ENCODE measurements at places on chromosomes 3 and 15. TPM values are rescaled to one million over a fixed set of nuclear protein-coding genes. Genes with fewer than 3 reads are reported as not detected.

GRCh38 chr3:183491109-183491922 lies 62.9 kb upstream of the MCF2L2 start:
- DNase-seq: no peak
- H3K27ac ChIP-seq: no peak overlapping the region
- H3K4me1 ChIP-seq: no peaks in the 10 kb centered on the region
- H3K4me3 ChIP-seq: no peak overlapping the region
- no peaks in the 10 kb centered on the region for H3K36me3 ChIP-seq

DNA sequence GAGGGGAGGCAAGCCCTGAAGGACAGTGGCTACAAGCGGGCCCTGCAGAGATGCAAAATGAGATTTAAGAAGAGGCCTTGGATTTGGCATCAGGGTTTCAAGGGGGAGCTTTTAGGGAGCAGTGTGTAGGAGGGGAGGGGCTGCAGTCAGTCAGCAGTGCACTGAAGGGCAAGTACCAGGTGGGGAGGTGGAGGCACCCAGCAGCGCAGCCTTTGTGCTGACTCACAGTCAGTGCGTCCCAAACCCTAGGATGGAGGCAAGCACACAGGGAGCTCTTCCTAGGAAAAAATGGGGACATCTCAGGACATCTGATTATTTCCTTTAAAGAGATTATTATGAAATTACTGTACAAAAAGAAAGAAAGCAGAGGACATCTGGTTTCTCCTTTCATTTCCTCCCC lies 80.0 kb downstream of the AAGAB start:
- DNase-seq: no peak
- H3K36me3 ChIP-seq: no peaks in the 10 kb centered on the region

- peaks cover 12% of the 10 kb centered on the region for H3K4me1 ChIP-seq
- no peak overlapping the region for H3K4me3 ChIP-seq
Measured at GRCh38 chr3:159916052-159916451, 72.6 kb upstream of the IL12A start.

DNA sequence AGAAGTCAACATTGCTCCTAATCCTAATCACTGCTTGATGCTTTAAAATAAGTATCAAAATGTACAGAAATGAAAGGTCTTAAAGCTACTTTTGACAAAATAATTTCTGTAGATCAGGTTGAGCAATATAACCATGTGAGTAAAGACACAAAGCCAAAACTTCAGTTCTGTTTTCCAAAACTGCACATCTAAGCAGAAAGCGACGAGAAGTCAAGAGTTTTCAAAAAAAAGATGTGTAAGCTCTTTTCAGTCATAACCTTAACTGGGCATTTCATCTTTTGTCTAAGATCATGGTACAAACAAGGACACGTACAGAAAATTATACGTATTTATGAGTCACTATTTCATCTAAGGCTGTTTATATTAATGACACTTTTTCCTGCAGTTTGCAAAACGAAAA lies 608.8 kb downstream of the FOXP1 start:
- no peak overlapping the region for H3K27ac ChIP-seq
- H3K36me3 ChIP-seq: peaks cover 3% of the 10 kb centered on the region
- no peak overlapping the region for H3K4me3 ChIP-seq
- no peaks in the 10 kb centered on the region for H3K4me1 ChIP-seq

DNA sequence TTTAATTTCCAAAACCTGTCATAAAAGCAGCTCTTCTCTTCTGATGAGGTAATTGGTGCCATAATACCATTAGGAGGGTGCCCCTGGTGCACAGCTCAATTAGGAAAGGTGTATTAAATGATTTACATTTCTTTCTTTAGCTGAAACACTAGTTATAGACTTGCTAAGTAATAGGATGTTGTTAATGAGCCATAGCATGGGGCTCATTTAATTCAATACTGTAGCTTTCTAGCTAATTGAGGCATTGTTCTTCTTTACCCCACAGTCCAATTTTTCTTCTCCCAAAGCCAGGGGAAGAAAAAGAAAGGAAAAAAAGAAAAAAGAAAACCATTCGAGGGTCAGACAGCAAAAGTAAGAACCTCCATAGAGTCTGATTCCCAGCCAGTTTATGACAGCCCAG lies 164.0 kb upstream of the HES1 start:
- no peaks in the 10 kb centered on the region for H3K36me3 ChIP-seq
- no peak overlapping the region for H3K4me3 ChIP-seq
- H3K4me1 ChIP-seq: peaks cover 28% of the 10 kb centered on the region
- DNase-seq: no peak

DNA sequence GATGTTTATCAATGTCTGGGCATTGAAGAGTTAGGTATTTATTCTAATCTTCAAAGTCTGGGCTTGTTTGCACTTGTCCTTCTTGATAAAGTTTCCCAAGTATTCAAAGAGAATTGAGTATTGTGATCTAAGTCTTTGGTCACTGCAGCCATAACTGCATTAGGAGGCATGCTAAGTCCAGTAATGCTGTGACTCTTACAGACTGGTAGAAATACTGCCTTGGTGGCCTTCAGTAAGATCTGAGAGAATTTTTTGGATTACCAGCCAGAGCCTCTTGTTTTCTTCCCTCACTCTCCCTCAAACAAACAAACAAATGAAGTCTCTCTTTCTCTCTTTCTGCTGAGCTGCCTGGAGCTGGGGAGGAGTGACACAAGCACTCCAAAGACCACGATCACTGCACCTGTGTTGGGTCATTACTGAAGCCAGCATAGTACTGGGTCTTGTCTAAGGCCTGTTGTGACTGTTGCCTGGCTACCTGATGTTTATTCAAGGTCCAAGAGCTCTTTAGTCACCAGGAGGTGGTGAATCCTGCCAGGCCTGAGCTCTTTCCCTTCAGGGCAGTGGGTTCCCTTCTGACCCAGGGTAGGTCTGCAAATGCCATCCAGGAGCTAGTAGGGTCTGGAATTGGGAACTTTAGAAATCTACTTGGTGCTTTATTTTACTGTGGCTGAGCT lies 14.8 kb upstream of the RBP2 start:
- no peaks in the 10 kb centered on the region for H3K27me3 ChIP-seq
- 0 out of 2 replicates have a peak, but pooled peaks cover 13% of the 10 kb centered on the region for H3K4me1 ChIP-seq
- no peak for DNase-seq
- peak overlapping the region; percentile 51 for H3K27ac ChIP-seq

GRCh38 chr15:95025924-95026728 lies 794.8 kb downstream of the MCTP2 start:
- no peak overlapping the region for H3K27ac ChIP-seq
- no peaks in the 10 kb centered on the region for H3K27me3 ChIP-seq
- no peak overlapping the region for H3K4me3 ChIP-seq
- no peaks in the 10 kb centered on the region for H3K4me1 ChIP-seq

DNA sequence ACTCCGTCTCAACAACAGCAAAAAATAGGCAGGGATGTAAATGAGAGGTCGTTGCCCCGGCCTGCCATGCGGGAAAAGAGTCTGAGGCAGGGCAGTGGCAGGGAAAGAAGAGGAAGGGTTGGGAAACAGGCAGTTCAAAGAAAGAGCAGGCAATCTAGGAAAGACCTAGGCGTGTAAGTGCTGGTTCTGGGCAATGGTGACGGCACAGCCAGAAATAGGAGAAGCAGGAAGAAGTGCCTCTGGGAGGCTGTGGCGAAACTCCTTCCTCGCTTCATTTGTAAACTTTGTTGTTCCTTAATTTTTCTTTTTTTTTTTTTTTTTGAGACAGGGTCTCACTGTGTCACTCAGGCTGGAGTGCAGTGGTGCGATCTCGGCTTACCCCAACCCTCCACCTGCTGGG lies 4.3 kb downstream of the SLC51A start:
- no peak overlapping the region for H3K4me3 ChIP-seq
- no peak overlapping the region for H3K27ac ChIP-seq
- H3K4me1 ChIP-seq: no peaks in the 10 kb centered on the region
- no peak for DNase-seq
- no peaks in the 10 kb centered on the region for H3K27me3 ChIP-seq

DNA sequence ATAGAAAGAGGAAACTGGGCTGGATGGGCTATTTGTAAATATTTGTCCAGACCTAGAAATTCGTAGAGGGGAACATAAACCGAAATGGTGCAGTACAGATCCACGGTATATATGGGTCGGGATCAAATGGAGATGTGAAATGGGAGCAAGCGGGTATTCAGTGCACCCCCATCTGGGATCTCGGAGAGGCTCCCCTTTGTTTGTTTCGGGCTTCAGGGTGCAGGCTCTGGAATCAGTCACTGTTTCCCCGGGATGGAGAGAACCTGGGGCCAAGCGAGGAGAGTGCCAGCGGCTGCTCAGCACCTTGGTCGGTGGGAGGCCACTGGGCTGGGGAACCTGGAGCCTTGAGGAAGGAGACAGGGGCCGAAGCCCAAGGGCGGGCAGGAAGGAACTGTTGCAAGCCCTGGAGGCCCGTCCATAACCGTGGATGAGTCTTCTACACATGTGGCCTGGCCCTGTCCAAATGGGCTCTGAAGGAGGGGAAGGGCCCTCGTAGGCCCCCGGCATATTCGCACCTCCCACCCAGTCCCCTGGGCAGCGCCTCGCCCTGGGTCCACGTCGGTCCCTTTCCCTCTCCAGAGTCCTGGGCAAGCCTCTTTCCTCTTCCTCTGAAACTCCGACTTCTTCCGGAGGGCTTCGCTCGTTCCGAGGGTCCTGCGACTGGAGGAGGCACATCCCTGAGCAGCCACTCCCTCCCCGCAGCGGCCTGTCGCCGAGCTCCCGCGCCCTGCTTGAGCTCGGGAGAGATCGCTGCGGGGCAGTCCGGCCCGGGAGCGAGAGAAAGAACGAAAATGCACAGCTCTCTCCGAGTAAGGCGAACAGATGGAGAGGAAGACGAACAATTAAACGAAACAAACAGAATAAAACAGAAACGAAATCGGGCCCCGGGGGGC lies 3.0 kb downstream of the ISL2 start:
- peaks cover 16% of the 10 kb centered on the region for H3K4me1 ChIP-seq
- H3K27me3 ChIP-seq: no peaks in the 10 kb centered on the region
- H3K27ac ChIP-seq: no peak overlapping the region

GRCh38 chr3:194135806-194136518 lies at the start of gene HES1:
Gene HES1 (plus strand): TSS chr3:194136148. CDS start chr3:194136381, 233 bp downstream.
- peak within 1 kb of the TSS; percentile 91 for H3K27ac ChIP-seq
- H3K27me3 ChIP-seq: no peaks in the 10 kb centered on the region
- DNase-seq: peak; percentile 97

GRCh38 chr3:55489798-55490132 lies 2.7 kb upstream of the WNT5A start:
- no peak overlapping the region for H3K4me3 ChIP-seq
- no peak overlapping the region for H3K27ac ChIP-seq
- no peaks in the 10 kb centered on the region for H3K27me3 ChIP-seq
- DNase-seq: no peak
- peaks cover 7% of the 10 kb centered on the region for H3K4me1 ChIP-seq
- H3K36me3 ChIP-seq: no peaks in the 10 kb centered on the region

GRCh38 chr3:56983427-56983826 lies 77.0 kb upstream of the SPATA12 start:
- H3K27me3 ChIP-seq: no peaks in the 10 kb centered on the region
- H3K27ac ChIP-seq: no peak overlapping the region
- DNase-seq: no peak
- H3K4me3 ChIP-seq: no peak overlapping the region
- peaks cover 11% of the 10 kb centered on the region for H3K4me1 ChIP-seq

DNA sequence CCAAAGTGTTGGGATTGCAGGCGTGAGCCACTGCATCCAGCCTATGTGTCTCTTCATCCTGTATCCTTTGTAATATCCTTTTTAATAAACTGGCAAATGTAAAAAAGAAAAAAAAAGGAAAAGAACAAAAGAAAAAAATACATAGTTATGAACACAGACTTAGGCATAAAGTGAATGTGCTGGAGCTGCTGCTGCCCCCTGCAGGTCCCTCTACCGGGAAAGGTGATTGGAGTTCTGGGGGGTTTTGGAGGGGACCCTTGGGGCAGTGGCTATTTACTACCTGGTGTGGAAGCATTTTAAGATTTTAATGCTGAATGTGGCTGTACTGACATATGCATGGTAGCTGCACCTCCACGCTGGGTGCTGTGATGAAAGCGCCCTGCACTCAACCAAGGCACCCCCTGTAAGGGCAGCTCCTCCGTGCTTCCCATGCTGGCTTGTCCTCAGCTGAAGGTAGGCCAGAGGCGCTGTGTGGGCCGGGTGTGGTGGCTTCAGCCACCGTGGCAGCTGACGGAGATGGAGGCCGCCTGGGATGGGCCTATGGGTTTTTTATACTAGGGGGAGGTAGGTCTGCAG lies 49.9 kb downstream of the RPLP1 start:
- no peaks in the 10 kb centered on the region for H3K27me3 ChIP-seq
- no peak for DNase-seq
- no peak overlapping the region for H3K4me3 ChIP-seq
- no peaks in the 10 kb centered on the region for H3K4me1 ChIP-seq
- no peak overlapping the region for H3K27ac ChIP-seq

- no peak overlapping the region for H3K4me3 ChIP-seq
- H3K4me1 ChIP-seq: no peaks in the 10 kb centered on the region
- no peaks in the 10 kb centered on the region for H3K27me3 ChIP-seq
- no peaks in the 10 kb centered on the region for H3K36me3 ChIP-seq
- H3K27ac ChIP-seq: no peak overlapping the region
Measured at GRCh38 chr15:66001042-66001441, 131.8 kb downstream of the RAB11A start.

DNA sequence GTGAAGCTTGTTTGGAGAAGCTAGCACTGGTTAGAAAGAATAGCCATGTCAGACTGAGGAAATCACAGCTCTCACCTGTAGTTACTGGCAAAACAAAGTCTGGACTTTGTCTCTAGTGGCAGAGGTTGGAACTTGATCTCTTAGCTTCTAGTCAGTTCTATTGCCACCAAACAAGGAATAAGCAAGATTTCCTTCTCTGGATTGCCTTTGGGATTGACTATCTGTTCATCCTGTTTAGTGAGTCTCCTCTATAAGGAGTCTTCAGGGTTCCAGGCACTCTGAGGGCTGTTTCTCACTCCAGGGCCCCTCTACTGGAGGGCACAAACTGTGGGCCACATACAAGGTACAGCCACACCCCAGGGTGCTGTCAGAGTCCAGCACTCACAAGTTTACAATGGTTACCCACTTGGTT lies 426.6 kb upstream of the THBS1 start:
- DNase-seq: peak; percentile 39
- peaks cover 20% of the 10 kb centered on the region for H3K4me1 ChIP-seq
- peak overlapping the region; percentile 46 for H3K27ac ChIP-seq
- H3K36me3 ChIP-seq: no peaks in the 10 kb centered on the region
- H3K27me3 ChIP-seq: no peaks in the 10 kb centered on the region
- no peak overlapping the region for H3K4me3 ChIP-seq

- peaks cover under 1% of the 10 kb centered on the region for H3K36me3 ChIP-seq
- DNase-seq: no peak
- H3K4me1 ChIP-seq: peaks cover 54% of the 10 kb centered on the region
- H3K27ac ChIP-seq: peak overlapping the region; percentile 45
- no peak overlapping the region for H3K4me3 ChIP-seq
Measured at GRCh38 chr15:41923401-41923997, 29.6 kb upstream of the SPTBN5 start.

GRCh38 chr15:71596672-71597071 lies 213.7 kb upstream of the NR2E3 start:
- H3K36me3 ChIP-seq: no peaks in the 10 kb centered on the region
- no peak for DNase-seq
- peak overlapping the region; percentile 26 for H3K27ac ChIP-seq
- no peaks in the 10 kb centered on the region for H3K27me3 ChIP-seq
- H3K4me3 ChIP-seq: no peak overlapping the region

The MYRIP gene
- total RNA-seq: 0.59 TPM

The AMIGO3 gene
- not detected for total RNA-seq

The NFKBIZ gene
- 20.2 TPM for total RNA-seq

The DAZL gene
- total RNA-seq: not detected

The TM4SF4 gene
- 2.7 TPM for total RNA-seq

The ADAM10 gene
- 168 TPM for total RNA-seq

The USF3 gene
- total RNA-seq: 12.1 TPM

The OIP5 gene
- 23.4 TPM for total RNA-seq

The USP13 gene
- total RNA-seq: 18.2 TPM

The AGTR1 gene
- not detected for total RNA-seq

The ADPRH gene
- total RNA-seq: 2.8 TPM

The CCR8 gene
- total RNA-seq: not detected

The RASL12 gene
- 6.0 TPM for total RNA-seq

The SNURF gene
- total RNA-seq: 10.7 TPM

The MKRN3 gene
- total RNA-seq: 17.3 TPM
